ENCODE measurements at places on chromosomes 5 and 9.

DNA sequence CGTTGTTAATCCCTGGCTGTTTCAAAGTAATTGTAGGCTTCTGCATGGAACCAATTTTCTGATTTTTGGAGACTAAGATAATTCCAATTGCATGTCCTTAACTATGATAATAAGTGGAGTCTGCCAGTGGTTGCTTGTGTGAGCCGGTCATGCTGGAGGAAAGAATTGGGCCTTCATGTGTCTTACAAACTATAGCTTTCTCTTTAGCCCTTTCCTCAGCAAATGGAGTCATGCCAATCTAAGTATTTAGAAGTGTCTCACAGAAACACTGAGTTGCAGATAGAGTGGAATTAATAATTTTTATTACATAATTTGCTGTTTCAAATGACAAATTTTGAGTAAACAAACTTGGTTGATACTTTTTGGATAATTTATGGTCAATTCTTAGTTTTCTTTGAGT, 200.4 kb downstream of the FBXL7 start:
- no peak for DNase-seq

DNA sequence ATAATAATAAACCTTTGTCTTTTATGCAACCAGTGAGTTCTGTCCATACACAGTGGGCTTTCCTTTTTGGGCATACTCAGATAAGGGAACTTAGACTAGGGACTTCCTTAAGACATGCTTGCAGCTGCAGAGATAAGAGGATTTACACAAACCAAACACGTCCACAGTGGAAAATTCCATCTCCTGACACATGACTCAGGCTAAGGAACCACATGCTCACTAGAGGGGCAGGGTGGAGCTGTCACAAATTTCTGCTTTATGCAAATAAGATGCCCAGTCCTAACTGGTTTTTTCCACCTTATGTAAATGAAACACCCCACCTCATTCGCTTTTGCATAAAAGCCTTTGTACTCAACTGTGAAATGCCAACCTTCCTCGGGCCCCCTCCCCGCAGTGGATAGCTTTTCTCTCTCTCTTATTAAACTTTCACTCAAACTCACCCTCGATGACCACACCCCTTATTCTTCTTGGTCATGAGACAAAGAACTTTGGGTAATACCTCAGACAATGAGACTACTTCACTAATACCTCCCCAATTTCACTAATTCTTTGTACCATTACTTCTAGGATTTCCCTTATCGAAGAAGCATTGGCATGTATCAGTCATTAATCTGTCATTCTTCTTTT, 170.3 kb upstream of the FTMT start:
- DNase-seq, result no peak

DNA sequence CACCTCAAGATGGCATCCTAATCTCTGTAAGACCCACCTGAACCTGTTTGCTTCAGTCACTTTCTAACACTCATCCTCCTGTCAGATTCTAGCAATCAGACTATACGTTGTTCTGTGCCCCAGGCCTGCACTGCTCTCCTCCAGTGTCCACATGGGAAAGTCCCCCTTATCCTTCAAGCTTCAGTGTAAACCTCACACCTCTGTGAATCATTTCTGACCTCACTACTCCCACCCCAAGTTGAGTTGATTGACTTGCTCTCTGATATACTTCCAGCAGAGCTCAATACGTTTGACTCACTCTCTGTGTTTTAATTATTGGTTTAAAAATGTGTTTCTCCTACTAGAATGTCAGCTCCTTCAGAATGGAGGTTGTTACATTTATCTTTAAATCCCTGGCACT, 240.2 kb downstream of the FBXL17 start:
- no peak for DNase-seq

DNA sequence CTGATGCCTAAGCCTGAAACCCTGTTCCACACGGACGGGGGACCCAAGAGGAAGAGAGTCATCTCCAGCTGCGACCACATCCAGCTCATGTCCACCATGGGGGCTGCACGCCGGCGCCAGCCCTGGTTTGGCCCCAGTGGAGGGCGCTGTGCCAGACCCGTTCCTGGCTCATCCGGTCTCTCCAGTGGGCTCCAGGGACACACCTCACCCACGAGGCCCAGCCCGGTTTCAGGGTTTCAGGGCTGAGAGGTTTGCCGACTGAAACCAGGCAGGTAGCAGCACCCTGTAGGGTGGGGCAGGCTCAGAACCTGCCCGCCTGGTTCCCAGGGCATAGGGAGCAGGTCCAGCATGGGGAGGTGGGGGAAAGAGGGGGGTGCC, 71.4 kb upstream of the STXBP1 start:
- no peak for DNase-seq

DNA sequence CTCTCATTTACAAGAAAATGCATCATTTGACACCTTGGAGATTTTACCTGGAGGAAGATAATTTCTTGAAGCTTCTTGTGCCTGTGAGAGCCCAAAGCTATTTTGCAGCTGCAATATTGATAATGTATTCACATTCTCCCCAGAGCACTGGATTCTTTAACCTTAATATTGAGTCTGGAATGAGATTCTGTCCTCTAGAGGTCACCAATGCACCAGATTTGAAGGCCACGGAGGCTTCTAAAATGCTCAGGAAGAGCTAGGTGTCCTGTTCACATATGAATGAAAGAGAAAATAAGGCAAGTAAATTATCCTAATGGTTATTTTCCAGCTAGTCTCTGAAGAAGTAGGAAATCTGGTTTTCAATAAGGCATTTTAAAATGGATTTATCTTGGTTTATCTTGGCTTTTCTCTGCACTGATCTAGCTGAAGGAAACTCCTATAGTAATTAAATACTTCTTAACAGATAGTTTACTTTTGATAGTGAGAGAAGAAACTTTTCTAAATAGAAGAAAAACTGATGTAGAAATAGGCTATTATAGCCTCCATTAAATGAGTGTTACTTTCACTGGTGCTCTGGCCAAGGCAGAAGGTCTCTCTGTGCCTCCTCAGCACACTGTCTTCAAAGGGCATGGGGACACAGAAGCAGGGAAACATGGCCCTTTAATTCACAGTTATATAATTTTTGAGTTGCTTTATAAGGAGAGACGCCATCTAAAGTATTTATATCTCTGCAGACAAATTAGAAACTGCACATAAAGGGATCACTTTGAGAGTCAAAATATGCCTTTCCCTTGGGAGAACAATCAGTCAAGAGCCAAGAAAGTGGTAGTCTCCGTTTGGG, 297.0 kb upstream of the ACTBL2 start:
- peak; percentile 17 for DNase-seq

DNA sequence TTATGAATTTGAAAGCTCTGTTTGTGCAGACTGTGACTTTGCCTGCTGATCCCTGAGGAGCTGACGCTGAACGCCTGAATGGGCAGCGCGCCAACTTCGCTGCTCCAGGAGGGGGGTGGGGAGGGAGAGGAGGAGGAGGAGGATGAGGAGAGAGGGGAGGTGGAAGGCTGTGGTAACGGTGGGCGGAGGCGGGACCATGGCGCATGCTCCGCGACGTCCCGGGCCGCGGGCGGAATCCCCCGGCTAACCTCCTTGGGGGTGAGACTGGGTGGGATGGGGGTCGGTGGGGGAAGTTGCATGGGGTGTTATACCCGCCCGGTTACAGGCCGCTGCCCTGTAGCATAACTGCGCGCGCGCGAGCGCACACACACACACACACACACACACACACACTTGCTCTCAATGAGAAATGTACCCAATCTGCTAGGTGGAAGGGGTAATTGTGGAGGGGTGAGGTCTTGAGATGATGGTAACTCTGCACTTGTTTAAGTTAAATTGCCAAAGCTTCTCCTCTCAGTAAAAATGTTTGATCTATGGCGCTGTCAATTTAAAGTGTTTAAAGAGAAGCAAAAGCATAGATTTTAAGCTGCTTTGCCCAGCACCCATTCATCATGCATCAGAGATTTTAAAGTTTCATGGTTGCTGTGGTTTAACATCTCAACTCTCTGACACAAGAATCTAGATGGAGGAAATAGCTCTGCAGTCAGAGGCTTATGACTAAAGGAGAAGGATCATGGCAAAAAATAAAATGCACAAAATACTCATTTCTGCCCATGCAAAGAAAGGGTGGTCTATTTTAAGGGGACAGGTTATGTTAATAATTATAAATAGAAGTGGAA, 76.6 kb upstream of the TBCA start:
- no peak for DNase-seq

GRCh38 chr5:92800365-92800764, 780.7 kb downstream of the NR2F1-AS1 start:
- no peak for DNase-seq

DNA sequence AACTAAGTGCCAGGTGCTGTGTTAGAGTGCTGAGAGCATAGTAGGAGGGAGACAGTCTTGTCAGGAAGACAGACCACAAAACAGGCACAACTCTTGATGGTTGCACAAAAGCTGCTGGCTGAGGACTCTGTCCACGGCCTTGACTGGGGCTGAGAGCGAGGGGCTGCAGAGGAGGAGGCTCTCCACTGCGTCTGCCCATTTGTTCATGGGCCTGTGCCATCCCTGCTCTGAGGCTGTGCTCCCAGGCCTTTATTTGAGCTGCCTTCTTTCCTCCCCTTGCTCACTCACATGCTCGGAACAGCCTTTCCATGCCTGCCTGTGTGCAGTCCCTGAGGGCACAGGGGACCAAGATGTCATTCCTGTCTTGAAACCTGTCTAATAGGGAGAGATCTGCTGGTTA, 147.8 kb downstream of the CACNA1B start:
- no peak for DNase-seq

GRCh38 chr5:156526081-156526925, 199.3 kb downstream of the SGCD start:
- DNase-seq, result no peak

DNA sequence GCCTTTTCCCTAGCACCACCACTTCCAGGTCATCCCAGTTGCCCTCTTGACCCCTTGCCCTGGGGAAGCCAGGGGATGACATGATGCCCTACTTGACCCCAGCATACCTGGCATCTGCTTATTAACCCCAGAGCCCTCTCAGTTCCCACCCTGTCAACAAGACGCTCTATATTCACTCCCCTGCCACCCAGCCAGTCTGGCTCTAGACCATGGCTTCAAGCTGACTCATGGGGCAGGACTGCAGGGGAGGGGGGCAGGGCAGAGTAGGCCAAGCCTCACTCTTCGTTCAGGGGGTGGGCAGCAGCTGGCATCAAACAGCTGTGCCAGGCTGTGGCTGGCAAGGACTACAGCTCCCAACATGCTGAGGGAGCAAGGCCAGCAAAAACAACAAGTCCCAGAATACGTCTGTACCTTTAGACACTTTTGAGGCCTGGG, 5.3 kb downstream of the ATOSB start:
- no peak for DNase-seq

DNA sequence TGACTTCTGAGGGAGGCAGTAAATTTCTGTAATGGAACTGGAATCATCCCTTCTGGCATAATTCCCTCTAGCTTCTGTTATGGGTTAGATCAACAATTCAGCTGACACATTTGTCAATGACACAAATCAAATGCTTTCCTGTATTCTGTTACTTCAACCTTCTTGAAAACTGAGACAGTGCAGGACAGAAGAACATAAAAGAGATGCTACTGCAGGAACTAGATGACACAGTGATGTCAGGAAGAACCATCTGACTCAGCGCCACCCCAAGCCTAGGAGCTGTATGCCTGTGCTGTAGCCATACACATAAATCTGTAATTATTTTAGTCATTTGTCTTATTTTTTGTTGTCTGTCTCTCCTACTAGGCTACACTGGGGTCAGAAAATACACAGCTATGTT, 18.2 kb upstream of the CEP120 start:
- no peak for DNase-seq

- DNase-seq, result no peak
These were observed 17.4 kb upstream of the TMEM174 start for GRCh38 chr5:73155271-73156222.

DNA sequence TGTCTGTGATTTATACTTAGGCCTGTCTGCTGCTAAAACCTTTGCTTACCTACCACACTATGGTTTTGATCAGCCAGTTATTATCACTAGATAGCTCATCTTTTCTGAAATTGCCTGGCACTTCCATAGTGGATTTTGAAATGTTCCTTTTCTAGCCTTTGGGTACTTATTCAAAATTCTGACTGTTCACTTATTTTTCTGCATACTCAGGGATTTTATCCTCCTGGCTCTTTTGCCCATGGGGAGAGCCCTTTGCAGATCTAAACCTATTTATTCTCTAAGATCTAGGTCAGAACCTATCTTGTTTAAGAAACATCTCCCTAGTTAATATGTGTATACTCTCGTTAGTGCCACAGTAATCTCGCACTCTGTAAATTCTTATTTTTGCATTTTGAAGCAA, 103.5 kb upstream of the C9orf72 start:
- DNase-seq, result no peak

DNA sequence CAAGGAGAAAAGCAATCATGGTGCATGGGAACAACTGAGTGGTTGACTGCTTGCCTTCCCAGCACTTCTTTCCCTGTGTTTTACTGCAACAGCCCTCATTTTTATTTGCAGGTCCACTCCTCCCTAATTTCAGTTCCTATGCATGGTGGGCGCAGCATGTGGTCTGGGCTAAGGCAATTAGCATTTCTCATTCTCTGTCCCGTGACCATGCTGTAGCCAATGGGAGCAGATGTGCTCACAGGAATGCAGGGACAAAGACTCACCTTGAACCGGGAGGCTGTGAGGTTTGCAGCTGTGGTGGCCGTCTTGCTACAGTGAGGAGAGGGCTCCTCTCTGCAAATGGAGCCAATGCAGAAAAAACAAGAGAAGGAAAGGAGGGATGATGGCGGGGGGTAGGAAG, 315.5 kb downstream of the SLIT3 start:
- DNase-seq, result no peak

- DNase-seq, result no peak
These were observed 4.6 kb upstream of the HNRNPA0 start for GRCh38 chr5:137758715-137759306.

- DNase-seq, result no peak
These were observed 333.4 kb downstream of the ICE1 start for GRCh38 chr5:5755888-5756287.

DNA sequence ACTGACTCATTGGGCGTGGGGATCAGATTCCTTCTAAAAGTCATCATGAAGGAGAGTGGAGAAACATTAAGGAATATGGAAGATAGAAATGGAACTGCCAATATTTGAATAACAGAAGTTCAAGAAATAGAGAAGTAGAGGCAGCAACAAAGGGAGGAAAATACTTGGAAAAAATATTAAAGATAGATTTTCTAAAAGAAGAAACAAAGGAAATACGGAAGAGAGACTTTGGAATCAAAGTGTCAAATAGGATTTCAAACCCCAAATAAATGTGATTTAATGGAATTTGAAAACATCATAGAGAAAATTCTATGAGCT, 605.1 kb upstream of the KLF4 start:
- no peak for DNase-seq

GRCh38 chr5:82820961-82821845, 256.0 kb downstream of the TMEM167A start:
- DNase-seq, result no peak

DNA sequence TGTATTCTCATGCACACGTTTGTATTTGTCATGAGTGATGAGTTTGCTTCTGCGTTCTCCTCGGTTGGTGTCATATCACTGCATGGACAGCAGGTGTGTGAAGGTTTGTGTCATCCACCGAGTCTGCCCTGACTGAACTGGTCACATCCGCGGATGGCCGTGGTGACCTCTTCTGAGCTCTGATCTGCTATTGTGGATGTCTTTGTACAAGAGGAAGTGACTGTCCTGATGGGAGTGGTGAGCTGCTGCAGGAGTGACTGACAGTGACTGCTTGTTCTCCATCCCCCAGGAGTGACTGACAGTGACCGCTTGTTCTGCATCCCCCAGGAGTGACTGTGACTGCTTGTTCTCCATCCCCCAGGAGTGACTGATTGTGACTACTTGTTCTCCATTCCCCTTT, 69.9 kb downstream of the EHMT1 start:
- no peak for DNase-seq

- DNase-seq, result no peak
These were observed 9.5 kb upstream of the WDR5 start for GRCh38 chr9:134126373-134126772.

Data from SW 1271 (cell line).